Activated CD8-positive, alpha-beta T cell treated with anti-CD3 and anti-CD28 coated beads, Interleukin-2, amount 10 ng/mL, durations not matched to agents 7 days and 5 days (primary cell): ENCODE measurements at places on chromosomes 4 and X.
A peak's percentile ranks its signal among the peaks of the same experiment; 100 is the strongest.

DNA sequence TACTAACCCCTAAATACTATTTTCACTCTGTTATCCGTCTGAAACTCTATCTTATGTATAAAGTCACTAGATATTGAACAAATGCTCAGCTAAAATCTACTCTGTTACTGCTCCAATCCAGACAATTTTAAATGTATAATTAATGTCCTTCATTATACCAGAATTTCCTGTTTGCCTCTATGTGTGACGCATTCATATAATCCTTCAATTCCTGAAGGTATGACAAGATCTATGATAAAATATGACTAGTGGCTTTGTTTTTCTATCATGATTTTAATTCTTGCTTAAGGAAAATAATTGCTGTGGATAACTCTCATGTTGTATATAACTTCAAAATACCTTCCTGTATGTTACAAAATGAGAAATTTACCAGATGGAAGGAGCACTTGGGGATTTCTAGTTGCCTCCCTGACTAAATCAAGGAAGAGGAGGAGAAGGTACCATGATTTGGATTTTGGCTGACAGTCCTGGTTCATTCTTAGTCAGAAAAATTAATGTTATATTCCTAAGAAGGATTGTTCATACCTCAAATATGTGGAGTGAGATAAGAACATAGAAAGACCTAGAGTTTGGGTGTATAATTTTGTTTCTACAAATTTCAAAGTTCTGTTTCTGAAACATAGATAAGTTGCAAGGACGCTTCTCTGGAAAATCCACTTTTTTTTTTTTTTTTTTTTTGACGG, 4.9 kb downstream of the CXCL6 start:
- no peak for DNase-seq

GRCh38 chr4:1183985-1184773, 11.8 kb upstream of the SPON2 start:
- no peak for DNase-seq

- DNase-seq, result no peak
Measured at GRCh38 chr4:128393101-128393704, 105.6 kb upstream of the PGRMC2 start.

- no peak for DNase-seq
Measured at GRCh38 chr4:57070461-57070860, 39.7 kb downstream of the IGFBP7 start.

DNA sequence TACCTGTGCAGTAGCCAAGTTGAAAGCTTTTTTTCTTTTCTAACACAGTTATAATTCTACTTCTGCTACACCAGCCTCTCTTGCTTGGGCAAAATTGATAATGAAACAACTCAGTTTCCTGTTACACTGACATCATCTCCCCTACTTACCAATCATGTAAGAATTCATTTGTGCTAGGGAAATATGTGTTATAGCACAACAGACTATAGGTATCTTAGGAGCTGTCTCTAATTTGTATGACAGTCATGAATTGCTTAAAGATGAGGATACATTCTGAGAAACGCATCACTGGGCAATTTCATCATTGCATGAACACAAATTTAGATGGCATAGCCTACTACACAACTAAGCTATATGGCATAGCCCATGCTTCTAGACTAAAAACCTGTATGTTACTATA, 246.3 kb upstream of the ANKRD50 start:
- DNase-seq, result no peak

- no peak for DNase-seq
Measured at GRCh38 chr4:45910511-45910910, 213.3 kb downstream of the GABRG1 start.

GRCh38 chrX:139971394-139971749, 6.1 kb upstream of the CXorf66 start:
- no peak for DNase-seq

GRCh38 chr4:70463335-70463734, 8.7 kb upstream of the MUC7 start:
- no peak for DNase-seq

GRCh38 chrX:136157187-136157586, 9.9 kb downstream of the FHL1 start:
- DNase-seq, result no peak

DNA sequence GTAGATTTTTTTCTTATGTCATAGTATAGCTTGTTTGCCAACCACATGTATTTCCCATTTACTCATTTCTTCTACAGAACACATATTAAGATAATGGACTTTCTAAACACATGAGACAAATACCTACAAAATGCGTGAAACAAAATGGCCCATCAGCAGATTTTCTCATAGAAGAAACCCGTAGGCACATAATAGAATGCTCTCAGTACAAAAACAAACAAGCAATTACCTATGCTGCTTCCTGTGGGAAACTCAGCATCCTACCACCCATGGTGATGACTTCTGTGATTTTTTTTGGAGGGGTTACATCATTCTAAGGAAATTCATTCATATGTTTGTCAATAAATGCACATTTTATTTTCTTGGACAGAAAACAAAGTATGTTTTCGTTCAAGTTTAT, 343.6 kb downstream of the SPRY1 start:
- DNase-seq, result no peak

- no peak for DNase-seq
Measured at GRCh38 chrX:627995-628394, 2.6 kb upstream of the SHOX start.

GRCh38 chrX:79704325-79704724, 310.2 kb upstream of the TBX22 start:
- DNase-seq, result no peak

GRCh38 chr4:109233570-109233969, 68.9 kb downstream of the COL25A1 start:
- no peak for DNase-seq

DNA sequence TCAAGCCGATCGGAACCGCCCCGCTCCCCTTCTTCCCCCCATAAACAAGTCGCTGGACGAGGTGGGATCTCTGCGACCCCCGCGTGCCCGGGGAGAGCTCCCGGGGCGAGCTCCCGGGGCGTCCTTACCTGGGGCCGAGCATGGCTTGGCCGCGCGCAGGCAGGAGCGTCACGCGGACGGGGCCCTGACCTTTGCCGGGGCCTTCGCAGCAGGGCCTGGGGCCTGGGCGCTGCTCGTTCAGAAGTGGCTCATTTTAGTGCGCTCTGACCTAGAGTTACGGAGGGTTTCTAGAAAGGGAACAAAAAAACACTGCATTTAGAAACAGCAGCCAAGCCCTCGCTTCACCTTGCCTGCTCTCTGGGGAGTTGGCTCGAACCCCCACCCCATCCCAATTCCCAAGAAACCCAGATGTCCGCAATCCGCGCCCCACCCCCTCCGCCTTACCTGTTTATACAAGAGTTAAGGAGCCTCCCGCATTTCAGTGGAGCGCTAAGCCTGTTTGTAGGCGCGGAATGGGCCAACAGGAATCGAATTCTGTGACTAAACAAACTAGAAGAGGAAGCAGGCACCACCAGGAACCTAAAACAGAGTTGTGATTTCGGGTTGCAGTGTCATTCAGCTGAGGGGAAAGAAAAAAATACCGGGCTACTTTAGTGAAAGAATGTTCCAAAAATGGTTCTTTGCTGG, 814 bp upstream of the RBM47 start:
- DNase-seq, result no peak

DNA sequence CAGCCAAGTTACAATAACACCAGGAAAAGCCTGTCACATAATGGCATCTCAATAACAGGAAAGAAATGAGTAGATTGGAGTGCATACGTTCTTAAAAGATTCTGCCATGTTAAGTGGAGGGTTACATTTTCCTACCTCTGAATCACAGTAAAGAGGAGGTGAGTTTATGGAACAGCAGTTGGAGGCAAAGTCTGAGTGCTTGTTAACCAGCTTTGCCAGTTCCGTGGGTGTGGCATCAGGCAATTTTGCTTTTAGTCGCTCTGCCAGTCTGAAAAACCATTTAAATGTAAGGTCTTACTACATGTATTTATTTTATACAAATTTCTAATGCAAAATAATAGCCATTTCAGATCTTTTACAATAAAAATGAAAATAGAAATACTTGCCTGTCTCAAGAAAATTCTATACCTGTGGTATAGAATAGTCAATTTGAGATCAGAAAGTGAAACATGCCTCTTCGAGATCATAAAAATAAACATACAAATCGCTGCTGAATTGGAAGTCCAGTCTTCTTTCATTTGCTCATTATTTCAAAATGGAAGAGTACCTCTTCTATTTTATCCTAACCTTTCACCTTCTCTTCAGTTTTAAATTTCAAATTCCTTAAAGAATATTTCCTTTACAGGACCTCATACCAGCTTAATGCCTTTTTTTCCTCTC, 31.4 kb downstream of the GC start:
- DNase-seq, result no peak

DNA sequence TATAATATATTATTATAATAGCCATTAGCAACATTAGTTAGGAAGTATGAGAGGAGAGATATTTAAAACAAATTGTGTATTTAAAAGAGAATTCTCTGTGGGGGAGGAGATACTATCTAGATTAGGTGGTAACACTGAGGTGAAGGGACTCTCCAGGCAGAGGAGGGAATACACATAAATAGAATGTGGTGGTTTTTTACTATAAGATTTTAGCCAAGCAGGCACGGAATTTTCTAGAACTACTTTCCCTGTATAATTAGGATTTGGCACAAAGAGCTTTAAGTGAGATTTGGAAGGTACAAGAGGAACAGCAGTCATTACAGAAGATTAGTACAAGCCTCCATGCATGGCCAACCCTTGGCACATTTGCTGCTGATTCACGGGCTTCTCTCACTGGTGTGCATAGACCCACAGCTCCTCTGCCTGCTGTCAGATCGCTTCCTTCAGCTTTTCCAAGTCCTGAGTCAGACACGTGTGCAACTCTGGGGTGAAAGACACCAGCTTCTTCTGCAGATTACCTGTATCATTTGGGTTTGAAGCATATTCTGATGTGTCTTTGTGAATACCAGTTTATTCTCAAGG, 685.5 kb downstream of the KCTD8 start:
- no peak for DNase-seq

GRCh38 chr4:185709802-185710486, 102.0 kb downstream of the SORBS2 start:
- DNase-seq, result no peak

- DNase-seq, result no peak
Measured at GRCh38 chr4:40466789-40467188, 131.7 kb downstream of the CHRNA9 start.

GRCh38 chr4:55066018-55066417, 59.4 kb downstream of the KDR start:
- DNase-seq, result no peak

- no peak for DNase-seq
Measured at GRCh38 chr4:89214308-89214707, 93.3 kb downstream of the GPRIN3 start.

DNA sequence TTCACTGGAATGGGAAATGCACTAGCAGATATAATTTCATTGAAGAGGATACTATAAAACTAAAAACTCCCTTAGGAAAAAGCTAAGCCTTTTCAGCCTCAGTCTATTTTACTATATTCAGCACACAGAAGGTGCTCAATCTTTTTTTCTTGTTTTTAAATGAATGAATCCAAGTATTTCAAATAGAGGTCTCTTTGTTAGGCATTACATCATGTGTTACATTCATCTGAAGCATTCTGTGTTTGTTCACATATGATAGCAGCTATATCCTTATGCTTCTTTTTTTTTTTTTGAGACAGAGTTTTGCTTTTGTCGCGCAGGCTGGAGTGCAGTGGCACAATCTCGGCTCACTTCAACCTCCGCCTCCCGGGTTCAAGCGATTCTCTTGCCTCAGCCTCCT, 278.4 kb downstream of the CAMK2D start:
- no peak for DNase-seq

DNA sequence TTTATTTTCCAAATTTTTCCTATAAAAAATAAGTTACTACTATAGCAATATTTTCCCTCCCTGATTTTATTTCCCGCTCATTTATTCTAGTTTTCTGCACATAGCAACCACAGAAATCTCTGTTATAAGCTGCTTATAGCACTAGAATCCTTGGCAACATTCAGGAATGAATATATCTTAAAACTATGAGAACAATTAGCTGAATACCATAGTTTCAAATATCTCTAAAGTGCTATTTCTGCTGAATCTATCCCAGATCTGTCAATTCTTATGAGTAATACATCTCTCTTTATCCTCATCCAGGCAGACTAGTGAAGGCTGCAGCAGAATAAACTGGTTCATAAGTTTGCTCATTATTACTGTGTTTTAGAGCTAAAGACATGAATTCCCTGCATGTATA, 622.9 kb upstream of the DIPK2B start:
- no peak for DNase-seq

DNA sequence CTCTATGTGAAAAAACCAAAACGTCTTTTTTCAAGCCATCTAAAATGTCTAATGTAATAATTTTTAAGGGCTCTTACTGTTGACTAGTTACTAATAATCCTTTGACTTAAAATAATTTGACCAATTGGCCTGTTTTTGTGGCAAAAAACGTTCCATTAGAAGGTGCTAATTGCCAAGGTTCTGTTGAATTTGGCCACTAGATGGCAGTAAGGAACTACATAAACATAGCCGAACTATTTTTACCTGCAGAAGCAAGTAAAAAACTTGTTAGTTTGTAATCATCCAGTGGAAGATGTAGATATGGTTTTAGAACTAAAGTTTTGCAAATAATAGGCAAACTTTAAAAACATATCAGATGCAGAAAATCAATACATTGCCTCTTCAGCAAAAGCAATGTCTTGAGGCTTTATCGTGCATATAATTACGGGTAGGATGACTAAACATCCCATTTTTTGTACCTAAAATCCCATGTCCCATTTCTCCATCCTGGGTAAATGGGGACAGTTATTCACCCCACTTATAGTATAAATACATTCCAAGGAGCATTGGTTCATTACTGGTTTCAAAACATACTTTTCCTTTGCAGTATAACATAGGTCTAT, 57.6 kb downstream of the PROM1 start:
- peak; percentile 51 for DNase-seq

GRCh38 chr4:41751449-41752061, 3.0 kb upstream of the PHOX2B start:
- DNase-seq, result no peak

- DNase-seq, result no peak
Measured at GRCh38 chrX:96590403-96590802, 94.2 kb upstream of the DIAPH2 start.

DNA sequence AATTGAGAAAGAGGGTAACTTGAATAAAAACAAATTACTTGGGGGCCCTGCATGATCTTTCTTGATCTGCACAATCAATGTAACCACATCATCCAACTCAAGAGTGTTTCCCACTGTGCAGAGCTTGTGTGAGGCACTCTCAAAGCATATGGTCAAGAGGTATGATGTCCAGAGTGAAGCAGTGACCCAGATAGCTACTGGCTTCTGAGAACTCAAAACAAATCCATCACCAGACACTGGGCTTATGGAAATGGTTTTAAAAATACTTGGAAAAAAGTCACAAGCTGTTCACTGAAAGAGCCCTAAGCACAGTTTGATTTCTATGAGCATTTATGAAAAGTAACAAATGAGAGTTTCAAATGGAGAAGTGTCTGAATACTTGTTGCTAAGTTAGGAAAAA, 361.0 kb downstream of the GRXCR1 start:
- no peak for DNase-seq

DNA sequence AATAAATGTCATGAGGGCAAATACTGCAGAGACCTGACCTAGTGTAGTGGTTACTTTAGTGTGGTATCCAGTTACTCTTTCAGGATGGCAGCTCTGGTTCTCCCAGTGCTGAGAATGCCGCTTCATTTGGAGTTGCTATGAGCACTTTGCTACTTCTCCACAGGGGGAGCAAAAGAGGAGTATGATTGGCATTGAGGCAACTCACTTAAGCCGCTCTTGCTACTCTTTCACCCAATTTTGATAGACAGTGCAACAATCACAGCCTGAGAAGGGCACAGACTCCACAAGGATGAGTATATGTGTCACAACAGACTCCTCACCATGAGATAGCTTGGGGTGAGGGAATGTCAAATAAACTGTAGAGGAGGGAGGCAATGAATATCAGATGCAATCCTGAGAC, 81.2 kb downstream of the NPY1R start:
- no peak for DNase-seq
